ENCODE measurements at places on chromosomes 7 and 10.
A peak's percentile ranks its signal among the peaks of the same experiment; 100 is the strongest.

GRCh38 chr10:44828508-44829142 is 82.5 kb upstream of the TMEM72 start:
- DNase-seq: no peak

DNA sequence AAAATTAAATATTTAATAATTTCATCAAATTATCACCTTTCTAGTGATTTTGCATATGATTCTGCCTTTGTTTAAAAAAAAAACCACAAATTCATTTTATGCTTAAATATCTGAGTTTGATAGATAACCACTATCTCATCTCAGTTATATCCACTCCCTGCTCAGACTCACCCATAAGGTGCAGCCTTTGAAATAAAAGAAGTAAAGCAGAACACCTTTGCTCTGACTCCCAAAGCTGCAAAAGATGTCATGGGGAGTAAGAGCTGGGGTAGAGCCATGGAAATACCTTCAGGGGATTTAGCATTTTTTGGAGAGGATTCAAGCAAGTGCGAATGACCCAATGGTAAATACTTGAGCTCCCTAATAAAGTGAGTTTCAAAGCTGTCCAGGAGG is 15.1 kb upstream of the CYP3A5 start:
- DNase-seq: no peak

DNA sequence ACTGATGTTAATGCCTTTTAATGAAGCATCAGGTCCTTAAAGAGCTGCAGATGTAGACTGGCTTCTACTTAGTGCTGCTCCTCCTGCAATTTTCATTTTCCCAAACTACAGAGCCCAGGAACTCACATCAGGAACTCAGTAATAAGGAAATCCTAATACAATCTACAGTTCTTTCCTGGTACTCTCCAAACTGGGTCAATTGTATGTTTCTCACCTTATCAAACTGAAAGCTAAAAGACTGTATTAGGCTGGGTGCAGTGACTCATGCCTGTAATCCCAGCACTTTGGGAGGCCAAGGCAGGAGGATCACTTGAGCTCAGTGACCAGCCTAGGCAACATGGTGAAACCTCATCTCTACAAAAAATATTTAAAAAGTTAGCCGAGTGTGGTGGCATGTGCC is 54.4 kb upstream of the DNAJB12 start:
- no peak for DNase-seq

- DNase-seq: peak; percentile 53
These were observed 40.5 kb downstream of the NRBF2 start for GRCh38 chr10:63173468-63174232.

DNA sequence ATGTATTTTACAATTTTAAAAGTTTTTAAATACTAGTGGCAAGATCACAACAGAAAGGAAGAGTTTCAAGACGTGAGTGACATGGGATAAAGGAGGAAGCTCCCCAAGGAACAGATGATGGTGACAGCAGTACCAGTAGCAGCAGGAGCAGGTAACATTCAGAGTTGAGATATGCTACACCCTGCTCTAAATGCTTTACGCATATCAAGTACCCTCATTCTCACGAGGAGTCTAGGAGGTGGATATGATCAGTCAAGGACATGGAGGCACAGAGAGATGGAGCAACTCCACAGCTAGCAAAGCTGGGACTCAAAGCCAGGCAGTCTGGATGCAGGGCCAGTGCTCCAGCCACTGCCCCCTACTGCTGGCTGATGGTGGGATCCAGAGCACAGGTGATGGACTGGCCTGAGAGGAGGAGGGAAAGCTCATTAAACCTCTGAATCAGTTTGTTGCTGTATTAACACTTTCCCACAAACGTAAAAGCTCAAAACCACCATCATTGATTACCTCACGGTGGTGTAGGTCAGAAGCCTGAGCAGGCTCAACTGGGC is 17.5 kb downstream of the RP9 start:
- DNase-seq: no peak

- peak; percentile 83 for DNase-seq
These were observed 1.0 kb upstream of the EPHB6 start for GRCh38 chr7:142853739-142854371.

- DNase-seq: no peak
These were observed 85.5 kb downstream of the PTPRE start for GRCh38 chr10:127992376-127992775.

DNA sequence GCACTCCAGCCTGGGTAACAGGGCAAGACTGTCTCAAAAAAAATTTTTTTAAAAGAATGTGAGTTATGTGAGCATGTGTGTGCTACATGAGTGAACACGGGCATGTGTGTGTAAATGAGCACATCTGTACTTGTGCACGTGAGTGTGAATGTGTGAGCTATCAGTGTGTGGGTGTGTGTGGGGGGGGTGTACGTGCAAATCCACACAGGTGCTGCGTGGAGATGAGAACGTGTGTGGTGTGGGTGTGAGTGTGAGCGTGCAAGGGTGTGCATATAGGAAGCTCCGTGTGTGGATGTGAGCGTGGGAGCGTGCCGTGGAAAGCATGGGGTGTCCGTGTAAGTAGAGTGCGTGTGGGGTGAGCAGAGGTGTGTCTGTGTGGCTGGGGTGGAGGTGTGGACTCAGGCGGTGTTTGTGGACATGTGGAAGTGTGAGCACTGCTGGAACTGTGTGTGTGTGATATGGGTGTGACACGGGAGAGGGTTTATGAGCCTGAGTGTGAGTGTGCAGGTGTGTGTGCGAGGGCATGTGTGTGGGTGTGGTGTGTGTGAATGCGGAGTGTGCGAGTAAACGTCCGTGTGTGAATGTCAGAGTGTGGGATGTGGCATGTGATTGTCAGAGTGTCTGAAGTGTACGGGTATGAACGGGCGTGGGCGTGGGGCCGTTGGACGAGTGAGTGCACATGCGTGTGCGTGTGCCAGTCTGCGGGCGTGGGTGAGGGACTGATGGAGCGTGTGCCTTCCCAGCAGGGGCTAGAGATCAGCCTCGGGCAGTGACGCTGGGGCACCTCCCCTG is 45.9 kb upstream of the TNRC18 start:
- DNase-seq: no peak

- no peak for DNase-seq
These were observed 233.6 kb downstream of the BAMBI start for GRCh38 chr10:28910956-28911355.

DNA sequence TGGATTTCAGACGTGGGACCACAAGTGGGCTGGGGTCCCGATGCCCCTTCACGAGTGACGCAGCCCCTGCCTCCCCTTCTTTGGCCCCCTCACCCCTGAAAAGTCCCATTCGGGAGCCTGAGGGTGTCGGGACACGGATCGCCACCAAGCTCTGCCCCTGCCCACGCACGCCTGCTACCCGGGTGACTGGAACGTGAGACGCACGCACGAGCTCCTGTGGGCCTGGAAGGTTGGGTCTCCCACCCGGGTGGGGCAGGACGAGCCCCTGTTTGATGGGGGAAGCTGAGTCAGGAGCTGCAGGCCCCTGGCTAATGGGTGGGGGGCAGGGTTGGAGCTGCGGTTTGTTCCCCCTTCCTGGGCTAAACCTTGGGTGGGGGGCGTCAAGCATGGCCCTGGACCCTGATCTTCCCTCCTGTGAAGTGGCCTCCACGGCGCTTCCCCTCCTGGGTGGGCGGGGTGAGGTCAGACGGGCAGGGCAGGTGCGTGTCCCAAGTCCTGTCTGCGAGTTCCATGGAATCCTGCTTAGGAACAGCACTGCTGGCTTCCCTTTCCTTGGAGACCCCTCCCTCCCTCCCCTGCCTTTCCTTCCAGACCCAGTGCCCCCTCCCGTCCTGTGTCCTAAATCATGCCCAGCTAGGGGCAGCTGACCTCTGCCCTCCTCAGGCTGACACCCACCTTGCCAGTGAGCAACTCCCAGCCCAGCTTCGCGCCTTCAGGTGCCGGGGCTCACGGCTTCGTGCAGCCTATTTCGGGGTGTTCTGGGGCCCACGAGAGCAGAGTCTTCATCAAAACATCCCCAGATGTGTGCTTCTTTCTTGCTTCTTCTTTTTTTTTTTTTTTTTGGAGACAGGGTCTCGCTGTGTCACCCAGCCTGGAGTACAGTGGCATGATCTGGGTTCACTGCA is 5.3 kb upstream of the TMEM184A start:
- no peak for DNase-seq

DNA sequence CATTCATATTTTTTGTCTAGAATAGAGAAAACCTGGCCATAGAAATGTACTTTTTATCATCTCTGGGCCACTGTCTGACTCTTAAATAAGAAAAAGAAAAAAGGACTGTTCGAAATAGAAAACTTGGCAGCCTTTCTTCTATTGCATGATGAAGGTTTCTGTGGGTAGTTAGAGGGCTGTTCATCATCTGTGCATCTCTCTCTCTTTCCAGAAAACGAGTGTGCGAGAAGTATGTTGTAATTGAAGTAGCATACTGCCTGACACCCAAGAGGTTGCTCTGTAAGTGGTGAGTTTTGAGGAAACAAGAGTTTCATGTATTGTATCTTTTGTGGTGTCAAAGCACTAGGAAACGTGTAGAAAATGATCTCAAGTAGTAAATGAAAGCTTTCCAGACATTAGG is 343.2 kb upstream of the TMEM229A start:
- no peak for DNase-seq

GRCh38 chr7:13829231-13829630 is 160.2 kb downstream of the ETV1 start:
- DNase-seq: no peak

DNA sequence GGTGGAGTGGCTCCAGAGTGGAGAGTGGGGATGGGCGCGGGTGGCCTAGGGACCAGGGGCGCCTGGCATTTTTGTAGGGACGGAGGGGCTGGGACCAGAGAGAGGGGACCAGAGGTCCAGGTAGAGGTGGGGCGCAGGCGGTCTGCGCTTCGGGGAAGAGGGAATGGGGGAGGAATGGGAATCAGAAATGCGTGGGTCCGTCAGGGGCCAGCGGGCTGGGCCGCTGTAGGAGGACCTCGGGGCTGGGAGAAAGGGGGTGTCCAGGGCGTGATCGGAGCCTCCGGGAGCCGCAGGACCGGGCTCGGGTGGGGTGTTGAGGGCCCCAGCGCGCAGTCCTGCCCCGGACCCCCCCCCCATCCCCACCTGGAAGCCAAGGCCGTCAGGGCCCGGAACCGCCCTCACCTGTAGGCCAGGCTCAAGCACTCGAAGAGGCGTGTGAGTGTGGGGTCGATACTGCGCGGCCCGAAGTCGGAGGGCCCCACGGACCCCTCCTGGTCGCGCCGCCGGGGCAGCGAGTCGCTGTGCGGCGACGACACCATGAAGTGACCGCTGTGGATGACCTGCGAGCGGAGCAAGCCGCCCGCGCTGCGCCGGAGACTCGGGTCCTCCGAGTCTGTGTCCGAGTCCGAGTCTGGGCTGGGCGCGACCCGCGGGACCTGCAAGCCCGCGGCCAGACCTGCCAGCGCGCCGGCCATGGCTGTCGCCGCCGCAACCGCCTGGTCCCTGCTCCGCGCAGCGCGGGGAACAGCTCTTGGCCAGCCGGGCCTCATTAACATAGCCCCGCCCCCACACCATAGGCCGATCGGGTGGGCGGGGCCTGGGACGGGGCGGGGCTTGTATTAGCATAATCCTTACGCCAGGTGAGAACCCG is at the start of gene MLXIPL:
MLXIPL (minus strand) TSS at position 725 of the 871 bp plus-strand sequence; CDS start at position 695, 30 bp downstream.
- DNase-seq: peak; percentile 33

- no peak for DNase-seq
These were observed 6.0 kb downstream of the LIPN start for GRCh38 chr10:88765816-88766215.

- DNase-seq: no peak
These were observed 148.3 kb downstream of the ARID5B start for GRCh38 chr10:62049624-62050345.

Data from naive B cell (primary cell).